ENCODE measurements at places on chromosomes 7 and 10.

GRCh38 chr10:132209130-132209529 lies 22.4 kb downstream of the DPYSL4 start:
- no peak for DNase-seq

DNA sequence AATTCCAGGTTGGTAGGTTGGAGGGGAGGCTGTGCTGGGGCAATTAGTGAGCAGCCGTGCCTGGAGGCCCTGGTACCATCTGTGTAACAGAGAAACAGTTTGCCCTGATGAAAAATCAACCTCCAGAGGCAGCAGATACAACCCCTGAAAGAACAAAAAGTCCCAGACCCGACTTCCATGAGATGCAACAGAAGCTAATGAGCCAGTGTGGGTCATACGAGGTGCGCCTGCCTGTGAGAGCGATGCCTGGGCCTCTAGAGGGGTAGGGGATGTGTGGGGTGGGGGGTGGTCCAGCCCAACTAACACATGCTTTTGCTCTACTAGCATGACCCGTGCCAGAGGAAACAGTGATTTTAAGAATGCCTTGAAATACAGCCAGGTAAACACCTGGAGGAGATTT lies 39.3 kb downstream of the CELF2 start:
- DNase-seq, result no peak

DNA sequence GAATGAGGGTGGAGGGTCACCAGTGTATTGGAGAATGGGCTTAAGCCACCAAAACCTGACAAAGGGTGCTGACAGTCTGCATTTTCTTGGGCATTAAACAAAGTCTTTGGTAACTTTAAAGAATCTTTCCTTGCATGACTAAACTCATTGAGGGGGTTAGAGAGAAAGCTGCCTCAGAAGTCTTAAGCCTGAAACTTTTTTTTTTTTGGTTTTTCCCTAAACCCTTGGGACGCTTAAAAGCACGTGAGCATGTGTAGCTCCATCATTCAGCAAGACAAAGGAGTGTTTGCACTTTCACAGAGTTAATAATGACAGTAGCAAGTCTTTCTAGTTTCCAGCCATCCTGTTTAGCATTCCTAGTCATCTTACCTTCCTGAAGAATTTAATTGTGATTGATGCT lies 110.7 kb downstream of the LRMDA start:
- DNase-seq, result no peak

DNA sequence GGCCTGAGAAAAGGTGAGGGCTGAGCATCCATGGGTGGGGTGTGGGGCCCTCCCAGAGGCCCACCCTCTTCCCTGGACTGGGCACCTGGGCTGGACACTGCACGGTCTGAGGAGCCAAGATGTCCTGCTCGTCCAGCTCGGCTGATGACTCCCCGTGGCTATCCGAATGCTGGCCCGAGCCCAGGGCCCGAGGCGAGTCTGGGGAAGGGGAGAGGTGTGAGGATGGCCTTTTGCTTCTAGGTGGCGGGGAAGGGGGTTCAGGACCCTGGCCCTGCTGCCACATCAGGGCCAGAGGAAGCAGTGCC lies 7.1 kb downstream of the NACAD start:
- no peak for DNase-seq

DNA sequence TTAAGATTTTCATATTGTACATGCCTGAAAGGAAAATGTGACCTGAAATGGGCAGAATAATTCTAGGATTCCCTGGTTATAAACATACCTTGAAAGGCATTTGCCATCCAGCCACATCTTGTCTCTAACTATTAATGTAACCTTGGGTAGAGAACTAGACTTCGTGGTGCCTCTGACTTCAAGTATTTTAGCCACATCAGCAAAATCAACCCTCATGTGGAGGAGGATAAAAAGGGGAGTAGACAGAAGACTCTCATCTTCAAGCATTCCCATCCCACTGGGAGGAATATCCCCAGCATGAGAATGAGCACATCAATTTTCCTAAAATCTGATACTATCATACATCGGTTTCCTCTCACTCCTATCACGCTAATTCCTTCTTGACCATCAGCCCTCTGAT lies 164.7 kb upstream of the NOBOX start:
- no peak for DNase-seq

DNA sequence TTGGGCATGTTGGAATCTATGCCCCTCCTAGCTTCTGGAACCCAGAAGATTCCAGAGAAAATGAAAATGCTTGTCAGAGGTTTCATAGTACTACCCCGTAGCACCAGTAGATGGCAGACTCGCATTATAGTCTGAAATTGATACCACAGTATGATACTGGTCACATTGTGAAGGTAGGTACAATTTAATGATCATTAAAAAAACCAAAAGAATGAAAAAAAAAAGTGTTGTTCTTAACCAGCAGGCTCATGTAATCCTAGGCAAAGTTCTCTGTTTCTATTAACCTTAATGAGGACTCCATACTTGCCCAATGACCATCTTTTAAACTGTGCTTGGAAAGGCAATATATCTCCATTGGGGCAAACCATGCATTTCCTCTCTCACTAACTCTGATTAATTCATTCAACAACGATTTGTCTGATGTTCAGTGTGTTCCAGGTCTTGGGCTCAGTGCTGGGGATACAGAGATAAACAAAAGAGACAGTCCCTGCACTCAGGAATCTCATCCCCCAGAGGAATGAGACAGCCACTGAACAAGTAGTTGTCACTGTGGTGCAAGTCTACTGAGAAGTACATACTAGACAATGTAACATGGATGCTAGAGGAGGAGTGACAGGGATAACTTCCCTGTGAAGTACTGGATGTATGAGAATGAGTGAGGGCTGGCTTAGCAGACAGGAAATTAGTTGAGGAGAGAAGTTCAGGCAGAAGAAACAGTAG lies 223.5 kb upstream of the PHYHIPL start:
- no peak for DNase-seq

GRCh38 chr7:130182990-130183389 lies 22.2 kb downstream of the TMEM209 start:
- DNase-seq, result no peak

DNA sequence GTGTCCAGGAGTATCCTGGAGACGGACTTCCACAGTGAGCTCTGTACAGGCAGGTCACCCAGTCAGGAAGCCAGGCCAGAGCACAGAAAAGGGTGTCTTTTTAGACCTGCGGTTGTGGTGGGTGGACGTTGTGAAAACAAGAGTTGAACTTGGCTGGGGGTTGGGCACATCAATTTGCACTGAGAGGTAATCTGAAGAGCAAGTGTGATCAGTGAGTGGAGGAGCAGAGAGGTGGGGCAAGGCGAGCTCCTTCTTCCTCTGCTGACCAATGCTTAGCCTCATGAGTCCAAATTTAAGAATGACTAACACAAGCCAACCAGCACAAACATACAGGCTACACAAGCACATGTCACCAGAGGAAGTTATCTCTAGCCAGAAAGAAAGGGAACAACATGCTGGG lies 310.8 kb downstream of the TCERG1L start:
- DNase-seq, result no peak

DNA sequence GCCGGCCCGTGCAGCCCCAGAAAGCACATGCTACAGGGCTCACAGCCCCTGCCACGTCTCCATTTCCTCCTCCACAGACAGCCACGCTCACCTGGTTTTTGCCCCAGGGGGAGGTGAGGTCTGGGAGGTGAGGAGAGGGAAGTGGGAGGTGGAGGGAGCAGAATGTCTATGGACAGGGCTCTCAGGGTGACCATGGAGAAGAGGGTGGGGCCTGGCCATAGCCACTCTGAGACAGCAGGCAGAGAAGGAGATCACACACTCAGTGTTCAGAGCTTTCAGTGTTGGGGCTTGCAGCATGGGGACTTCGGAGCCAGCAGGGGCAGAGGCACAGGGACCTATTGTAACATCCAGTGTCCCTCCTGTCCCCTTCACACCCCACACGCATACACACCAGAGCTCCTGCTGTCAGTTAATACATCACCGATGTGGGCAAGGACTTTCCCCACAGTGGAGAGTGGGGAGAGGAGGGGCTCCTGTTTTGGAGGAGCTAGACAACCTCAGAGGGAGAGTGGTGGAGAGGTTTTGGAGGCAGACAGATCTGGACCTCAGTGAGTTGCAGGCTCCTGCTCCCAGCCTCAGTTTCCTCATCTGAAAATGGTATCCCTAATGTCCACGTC lies 14.4 kb downstream of the WDFY4 start:
- DNase-seq, result no peak

DNA sequence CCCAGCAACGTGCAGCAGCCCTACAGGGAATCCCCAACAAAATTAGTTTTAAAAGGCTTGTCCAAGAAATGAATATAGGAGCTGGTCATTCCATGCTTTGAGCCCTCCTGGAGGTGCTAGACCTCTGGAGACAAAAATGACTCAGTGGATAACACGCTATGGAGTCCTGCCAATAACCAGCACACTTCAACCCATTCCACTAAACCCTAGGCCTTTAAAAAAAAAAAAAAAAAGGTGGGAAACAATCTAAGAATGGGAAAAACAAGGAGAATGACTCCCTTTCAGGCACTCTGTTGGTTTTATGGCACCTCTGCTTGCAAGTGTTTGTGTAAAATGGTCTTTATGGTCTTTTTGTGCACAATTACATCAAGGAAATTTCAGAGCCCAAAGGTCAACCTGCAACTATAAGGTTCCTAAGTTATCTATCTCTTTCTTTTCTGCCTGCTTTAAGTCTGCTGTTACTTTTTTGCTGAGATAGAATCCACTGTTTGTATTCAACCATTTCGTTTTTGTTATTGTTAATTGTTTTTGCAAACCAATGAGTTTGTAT lies 21.3 kb downstream of the AVL9 start:
- no peak for DNase-seq

DNA sequence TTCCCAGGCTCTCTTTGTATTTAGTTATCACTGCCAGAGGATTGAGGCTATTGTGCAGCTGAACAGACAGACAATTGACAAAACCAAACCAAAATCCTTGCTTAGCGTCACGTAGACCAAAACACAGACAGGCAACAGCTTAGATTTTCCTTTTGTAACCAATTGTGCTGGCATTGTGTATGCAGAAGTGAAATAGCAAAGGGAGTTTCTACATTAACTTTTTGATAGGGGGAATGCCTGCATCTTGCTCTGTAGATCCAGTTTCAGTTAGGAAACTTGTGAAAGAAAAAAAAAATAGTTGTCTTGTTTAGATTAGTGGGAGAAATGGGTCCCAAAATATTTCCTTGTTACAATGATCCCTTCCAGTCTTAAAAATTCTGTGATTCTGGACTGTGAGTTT lies 333.8 kb downstream of the BBS9 start:
- no peak for DNase-seq

GRCh38 chr7:137875746-137876145 lies 29.0 kb upstream of the DGKI start:
- no peak for DNase-seq

DNA sequence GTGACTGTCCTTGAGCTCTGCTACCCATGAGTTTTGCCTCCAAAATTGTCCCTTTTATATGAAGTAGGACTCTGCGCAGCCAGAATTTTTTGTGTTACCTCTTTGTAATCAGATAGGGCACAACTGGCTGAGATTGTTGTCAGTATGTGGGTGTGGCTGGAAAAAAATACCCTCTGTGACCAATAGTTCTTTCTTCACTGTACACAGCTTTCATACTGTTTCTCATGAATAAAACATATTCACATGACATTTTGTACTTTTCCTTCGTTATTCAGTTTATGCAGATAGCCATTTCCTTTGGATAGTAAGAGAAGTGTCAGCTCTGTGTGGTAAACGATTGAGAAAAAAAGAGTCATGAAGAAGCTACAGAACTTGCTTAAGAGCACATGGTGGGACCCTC lies 49.6 kb upstream of the WNT8B start:
- DNase-seq, result no peak

GRCh38 chr10:16816171-16816570 lies 1.1 kb downstream of the RSU1 start:
- DNase-seq, result no peak

DNA sequence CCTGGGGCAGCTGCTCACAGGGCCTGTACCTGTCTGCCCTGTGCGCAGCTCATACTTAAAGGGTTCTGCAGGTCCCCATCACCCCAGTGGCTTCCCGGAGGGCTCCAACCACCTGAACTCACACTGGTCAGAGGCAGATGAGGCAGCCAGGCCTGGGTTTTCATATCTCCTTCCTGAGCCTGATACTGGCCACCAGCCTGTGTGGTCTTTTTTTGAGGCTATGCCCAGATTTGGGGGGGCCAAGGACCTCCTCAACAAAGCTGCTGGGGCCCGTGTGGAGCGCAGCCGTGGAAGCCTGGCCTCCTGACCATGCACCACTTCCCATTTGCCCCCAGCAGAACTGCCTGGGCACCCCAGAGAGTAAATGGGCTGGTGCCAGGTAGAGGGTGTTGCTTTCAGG lies 25.7 kb downstream of the PNLIPRP2 start:
- no peak for DNase-seq

- DNase-seq, result no peak
Observed at GRCh38 chr10:86878983-86879713, 78.3 kb downstream of the MMRN2 start.

DNA sequence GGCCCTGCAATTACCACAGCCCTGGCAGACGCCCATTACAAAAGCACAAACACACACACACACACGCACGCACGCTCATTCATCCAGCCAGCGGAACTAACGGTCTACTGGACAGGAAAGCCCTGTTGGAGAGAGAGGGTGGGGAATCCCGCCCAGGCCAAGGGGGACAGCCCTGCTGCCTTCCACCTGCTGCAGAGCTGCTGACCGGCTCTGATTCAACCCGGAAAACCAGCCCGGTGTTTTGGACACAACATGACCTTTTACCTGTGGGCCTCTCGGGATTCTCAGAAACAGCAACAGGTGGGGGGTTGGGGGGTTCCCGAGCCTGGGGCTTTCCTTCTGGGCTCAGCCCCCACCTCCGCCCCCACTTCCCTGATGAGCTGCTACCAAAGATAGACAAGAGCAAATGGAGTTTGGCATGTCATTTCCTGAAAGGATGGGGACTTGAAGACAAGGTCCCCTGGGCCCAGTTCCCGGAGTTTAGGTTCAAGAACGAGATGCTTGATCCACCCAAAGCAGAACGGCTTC lies 18.5 kb upstream of the SERPINE1 start:
- no peak for DNase-seq

- DNase-seq, result peak; percentile 77
Observed at GRCh38 chr10:61943674-61944378, 42.3 kb downstream of the ARID5B start.

GRCh38 chr10:72464438-72464837 lies 109.7 kb upstream of the DNAJB12 start:
- DNase-seq, result no peak

DNA sequence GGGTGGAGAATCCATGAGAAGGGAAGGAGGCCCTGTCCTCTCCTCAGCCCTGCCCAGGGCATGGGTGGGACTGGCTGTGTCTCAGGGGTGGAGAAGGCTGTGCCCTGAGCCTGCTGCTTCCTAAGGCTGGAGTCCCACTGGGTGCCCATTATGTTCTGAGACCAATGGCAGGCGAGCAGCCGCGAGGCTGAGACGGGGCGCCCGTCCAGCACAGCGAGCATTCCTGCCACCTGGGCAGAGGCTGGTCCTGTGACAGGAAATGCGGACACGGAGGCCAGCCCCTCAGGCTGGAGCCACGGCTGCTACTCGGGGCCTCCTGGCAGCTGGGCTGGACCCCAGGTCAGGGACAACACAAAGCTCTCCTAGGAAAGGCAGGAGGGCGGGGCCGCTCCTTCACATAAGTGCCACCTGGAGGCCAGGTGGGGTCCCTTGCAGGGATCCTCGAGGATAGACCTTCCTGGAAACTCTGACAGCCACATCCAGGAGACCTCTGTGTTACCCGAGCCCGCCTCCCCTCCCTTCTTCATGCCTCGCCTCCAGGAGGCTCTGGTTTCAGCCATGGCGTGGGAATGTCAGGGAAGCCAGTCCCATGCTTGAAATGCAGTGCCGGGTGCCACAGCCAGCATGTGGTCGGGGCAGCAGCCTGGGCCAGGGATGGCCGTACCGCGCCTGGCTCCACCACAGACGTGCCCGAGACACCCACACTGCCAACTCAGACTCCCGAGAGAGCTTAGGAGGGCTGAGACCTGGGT lies 173.9 kb downstream of the USP6NL start:
- no peak for DNase-seq

GRCh38 chr10:111990734-111991133 lies 192.8 kb downstream of the GPAM start:
- DNase-seq, result no peak

All from CD4-positive, alpha-beta T cell treated with Interferon alpha-2 for 1 hour (primary cell).